ENCODE measurements at places on chromosomes 1 and 21.

GRCh38 chr1:234893359-234893724 is 235.3 kb downstream of the TOMM20 start:
- no peak for DNase-seq

GRCh38 chr1:99647490-99647889 is 1.6 kb downstream of the PALMD start:
- no peak for DNase-seq

GRCh38 chr21:37800057-37800455 is 116.2 kb downstream of the KCNJ6 start:
- DNase-seq, result no peak

- DNase-seq, result no peak
Measured at GRCh38 chr1:22018583-22019559, 17.4 kb downstream of the CELA3A start.

DNA sequence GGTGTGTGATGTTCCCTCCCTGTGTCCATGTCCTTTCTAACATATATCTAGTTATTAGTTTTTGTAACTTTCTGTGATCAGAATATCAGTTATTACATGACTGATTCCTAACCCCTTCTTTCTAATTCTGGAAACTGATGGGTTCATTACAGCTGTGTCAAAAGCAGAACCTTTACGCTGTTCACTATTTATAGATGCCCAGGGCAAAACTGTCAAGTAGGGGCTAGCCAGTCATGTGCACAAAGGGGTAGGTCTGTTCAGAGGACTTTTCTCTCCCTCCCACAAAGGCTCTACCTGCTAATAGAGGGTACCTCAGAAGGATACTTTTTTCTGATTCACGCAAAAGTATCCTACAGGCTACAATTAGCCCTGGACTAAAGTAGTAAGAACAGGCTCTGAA is 79.2 kb downstream of the NRDC start:
- no peak for DNase-seq

DNA sequence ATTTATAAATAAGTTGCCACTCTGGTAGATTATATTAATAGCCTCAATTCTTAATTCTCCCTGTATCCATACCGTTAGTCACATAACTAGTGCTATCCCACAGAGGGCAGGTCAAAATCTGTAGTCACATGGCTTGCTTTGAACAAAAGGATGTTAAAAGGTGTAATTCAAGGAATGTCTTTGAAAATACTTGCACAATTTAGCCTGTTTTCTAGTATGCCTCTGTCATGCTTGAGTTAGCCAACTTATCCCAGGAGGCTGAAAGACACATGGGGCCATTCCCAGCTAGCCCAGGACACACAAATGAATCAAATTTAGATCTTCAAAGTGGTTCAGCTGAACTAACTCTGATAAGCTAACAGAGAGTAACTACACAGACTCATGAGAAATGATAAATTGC is 758.5 kb upstream of the NEGR1 start:
- no peak for DNase-seq

DNA sequence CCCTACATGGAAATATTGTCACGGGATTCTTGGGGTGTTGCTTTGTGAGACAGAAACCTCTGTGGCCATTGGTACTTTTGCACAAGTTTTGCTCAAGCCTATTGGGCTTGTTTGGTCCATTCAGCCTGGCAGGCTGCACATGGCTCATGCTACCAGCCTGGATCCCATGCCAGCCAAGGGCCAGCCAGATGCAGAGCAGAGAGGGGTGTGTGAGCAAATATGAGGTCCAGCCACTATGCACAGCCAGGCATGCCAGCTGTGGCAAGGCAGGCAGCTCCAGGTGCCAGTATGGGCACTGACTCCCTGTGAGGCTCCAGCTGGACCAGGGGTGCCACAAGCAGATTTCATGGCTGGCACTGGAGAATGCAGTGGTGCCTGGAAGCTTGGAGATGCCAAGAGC is 6.7 kb upstream of the CHD1L start:
- DNase-seq, result no peak

GRCh38 chr1:168082008-168082876 is 54.5 kb downstream of the GPR161 start:
- DNase-seq, result no peak

All from NCI-H510A (cell line).